Small intestine (tissue), 16 donors: ENCODE measurements at places on chromosomes 16 and 17.

DNA sequence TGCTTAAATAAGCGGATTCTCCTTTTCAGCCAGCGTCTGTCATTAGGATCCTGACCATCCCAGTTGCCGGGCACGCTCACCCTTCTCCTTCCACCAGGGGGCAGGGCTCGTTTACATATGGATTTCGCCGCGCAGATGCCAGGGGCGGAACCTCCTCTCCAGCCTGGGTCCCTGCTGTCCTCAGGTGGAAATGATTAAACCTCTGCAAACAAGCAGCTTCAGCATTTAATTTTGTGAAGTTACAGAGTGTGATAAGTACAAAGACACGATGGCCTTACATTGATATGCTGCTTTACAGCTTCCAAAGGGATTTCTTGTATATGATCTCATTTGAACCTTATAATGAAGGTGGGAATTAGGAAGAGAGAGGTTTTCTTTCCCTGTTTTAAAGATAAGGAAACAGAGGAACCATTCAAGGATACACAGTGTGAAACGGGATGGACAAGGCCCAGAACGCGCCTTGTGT lies 3.9 kb upstream of the KRT28 start:
- DNase-seq = peak; percentile 89

DNA sequence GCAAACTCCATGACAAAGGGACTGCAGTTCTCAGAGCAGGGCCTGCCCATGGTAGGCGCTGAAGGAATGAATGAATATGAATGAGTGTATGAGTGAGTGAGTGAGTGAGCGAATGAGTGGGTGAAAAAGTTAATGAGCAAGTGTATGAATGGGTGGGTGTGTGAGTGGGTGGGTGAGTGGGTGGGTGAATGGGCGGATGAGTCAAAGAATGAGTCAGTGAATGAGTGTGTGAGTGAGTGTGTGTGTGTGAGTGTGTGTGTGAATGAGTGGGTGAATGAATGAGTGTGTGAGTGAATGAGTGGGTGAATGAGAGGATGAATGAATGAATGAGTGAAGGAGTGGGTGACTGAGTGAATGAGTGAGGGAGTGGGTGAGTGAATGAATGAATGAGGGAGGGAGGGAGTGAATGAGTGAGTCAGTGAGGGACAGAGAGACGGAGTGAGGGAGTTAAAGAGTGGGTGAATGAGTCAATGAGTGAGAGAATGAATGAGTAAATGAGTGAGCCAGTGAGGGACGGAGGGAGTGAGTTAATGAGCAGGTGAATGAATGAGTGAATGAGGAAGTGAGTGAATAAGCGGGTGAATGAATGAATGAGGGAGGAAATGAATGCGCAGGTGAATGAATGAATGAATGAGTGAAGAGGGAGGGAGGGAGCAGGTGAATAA lies 11.1 kb upstream of the CHMP6 start:
- DNase-seq = no peak

DNA sequence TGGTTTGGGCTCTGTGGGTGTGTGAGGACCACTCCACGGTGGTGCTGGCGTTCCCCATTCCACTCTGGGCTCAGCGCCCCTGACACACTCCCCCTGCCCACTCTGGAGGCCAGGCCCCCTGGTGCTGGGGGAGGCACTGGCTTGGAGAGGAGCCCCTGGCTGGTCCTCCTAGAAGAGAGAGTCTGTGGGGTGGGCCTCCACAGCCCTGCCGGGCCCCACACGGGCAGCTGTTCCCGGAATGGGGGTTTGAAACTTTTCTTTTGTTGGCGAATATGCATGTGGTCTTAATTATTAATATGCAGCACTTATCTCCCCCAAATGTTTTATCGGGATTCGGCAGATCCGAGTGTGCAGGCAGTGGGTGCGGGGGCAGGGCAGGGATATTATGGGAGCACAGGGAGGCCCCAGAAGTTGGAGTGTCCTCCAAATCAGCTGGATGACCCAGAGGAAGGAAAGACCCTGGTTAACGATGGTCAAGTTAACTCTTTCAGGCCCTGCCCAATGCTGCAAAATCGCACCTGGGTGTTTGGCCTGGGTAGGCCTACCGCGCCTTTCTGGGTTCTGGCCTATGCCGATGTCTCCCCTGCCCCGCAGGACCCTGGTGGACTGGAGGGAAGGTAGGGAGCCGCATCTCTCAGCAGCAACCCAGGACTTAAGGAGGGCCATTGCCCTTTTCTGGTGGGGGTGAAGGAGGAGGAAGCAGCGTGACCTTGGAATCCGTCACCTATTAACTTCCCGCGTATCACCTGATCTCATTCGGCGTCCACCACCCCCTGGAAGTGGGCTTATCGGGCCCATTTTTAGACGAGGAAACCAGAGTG lies 36.0 kb downstream of the TMEM235 start:
- peak; percentile 32 for DNase-seq

DNA sequence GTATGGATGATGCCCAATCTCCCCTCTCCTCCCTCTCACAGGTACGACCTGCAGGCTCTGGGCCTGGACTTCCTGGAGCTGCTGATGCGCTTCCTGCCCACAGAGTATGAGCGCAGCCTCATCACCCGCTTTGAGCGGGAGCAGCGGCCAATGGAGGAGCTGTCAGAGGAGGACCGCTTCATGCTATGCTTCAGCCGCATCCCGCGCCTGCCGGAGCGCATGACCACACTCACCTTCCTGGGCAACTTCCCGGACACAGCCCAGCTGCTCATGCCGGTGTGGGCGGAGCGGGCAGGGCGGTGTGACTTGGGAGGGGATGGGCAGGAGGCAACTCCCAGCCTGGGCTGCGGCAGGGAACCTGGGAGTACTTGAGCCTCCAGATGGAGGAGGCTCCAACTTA lies 18.1 kb downstream of the SPATA32 start:
- no peak for DNase-seq

- DNase-seq = no peak
Measured at GRCh38 chr17:48497103-48497502, 33.7 kb downstream of the HOXB1 start.
